ENCODE measurements at places on chromosomes 3 and 15.

DNA sequence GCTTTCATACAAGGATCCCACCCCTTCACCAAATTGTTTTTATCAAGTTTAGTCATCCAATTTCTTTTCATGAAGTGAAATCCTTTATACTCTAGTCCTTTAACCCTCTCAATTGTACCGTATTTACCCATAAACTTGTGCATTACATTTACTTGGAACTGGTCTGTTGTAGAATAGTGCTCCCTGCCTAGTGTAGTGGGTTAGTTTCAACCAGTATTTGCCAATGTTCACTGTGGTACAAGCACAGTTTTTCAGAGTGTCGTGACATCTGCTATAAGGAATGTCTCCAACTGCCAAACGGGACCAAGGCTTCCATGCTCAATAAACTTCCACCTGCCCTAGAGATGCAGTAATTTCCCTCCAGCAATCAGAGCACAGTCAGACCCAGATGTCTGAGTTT is 211.9 kb downstream of the KCNAB1 start:
- no peak for DNase-seq

DNA sequence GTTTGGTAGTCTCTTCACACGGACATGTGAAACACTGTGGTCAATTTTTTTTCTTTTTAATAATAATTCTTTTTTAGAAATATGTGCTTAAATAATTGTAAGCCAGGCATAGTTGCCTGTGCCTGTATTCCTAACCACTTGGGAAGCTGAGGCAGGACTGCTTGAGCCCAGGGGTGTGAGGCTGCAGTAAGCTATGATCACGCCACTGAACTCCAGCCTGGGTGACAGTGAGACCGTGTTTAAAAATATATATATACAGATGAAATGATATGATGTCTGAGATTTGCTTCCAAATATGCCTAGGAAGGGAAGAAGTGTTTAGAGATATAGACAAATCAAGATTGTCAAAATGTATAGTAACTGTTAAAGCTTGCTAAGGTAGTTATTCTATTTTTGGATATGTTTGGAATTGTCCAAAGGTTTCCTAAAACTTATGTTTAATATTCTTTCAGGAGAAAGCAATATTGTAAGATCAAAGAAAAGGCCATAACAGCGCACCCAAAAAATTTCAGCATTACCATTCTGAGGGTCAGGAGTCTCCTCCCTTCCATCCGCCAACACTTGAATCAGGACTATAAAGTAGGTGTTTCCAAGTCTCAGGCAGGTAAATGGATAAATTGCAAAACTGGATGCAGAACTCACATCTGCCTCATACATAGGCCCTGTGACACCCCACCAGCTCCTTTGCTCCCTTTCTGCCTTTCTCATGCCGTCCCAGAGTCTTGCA is 532 bp upstream of the SELENOT start:
- DNase-seq = no peak

DNA sequence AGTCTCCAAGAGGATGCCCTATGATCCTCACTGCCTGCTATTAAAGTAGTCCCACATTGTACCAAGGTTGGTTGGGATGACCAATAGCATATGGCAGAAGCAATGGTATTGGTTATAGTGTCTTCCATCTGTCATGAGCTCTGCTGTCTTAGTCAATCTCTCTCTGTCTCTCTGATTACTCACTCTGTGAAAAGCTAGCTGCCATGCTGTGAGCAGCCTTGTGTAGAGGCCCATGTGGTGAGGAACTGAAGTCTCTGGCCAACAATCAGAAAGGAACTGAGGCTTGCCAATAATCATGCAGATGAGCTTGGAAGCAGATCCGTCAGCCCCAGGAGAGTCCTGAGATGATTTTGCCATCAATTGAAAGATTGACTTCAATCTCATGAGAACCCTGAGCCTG is 60.3 kb upstream of the CFAP161 start:
- DNase-seq = peak; percentile 89

GRCh38 chr15:91917686-91918360 is 64.3 kb downstream of the SLCO3A1 start:
- DNase-seq = no peak

DNA sequence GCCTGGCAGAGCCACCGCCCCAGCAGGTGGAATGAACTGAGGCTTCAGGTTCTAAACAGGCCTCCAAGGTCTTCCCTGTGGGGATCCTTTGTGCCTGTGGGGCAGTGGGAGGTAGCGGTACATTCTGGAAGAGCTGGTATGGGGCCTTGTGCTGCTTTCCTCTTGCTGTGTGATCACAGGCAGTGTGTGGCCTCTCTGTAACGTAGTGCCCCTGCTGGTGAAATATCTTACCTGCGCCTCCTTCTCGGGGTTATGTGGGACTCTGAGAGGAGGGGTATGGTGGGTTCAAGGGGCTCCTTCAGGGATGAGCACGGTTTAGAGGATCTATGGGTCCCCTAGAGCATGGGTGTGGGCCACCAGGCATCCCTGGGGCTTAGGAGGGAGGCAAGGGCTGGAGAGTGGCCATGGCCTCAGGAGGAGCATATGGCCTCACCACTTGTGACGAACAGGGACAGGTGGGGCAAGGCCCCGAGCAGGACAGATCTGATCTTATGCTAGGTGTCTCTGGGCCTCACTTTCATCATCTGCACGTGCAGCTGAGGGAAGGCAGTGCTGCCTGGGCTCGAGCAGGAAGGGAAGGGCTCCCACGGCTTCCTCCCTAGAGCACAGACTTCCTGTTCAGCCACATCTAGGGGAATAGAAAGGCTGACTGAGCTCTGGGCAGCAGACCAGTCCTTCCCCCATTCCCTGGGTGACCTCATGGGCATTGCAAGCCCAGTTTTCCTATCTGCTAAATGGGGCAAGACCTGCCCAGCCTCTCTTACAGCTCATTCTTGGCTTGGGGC is 1.9 kb upstream of the ALS2CL start:
- no peak for DNase-seq

- peak; percentile 32 for DNase-seq
Observed at GRCh38 chr3:149393345-149394160, 16.1 kb upstream of the TM4SF1 start.

GRCh38 chr3:160746976-160747375 is 9.1 kb upstream of the PPM1L start:
- DNase-seq = no peak

- DNase-seq = no peak
Observed at GRCh38 chr3:179513862-179514261, 48.9 kb upstream of the ACTL6A start.

DNA sequence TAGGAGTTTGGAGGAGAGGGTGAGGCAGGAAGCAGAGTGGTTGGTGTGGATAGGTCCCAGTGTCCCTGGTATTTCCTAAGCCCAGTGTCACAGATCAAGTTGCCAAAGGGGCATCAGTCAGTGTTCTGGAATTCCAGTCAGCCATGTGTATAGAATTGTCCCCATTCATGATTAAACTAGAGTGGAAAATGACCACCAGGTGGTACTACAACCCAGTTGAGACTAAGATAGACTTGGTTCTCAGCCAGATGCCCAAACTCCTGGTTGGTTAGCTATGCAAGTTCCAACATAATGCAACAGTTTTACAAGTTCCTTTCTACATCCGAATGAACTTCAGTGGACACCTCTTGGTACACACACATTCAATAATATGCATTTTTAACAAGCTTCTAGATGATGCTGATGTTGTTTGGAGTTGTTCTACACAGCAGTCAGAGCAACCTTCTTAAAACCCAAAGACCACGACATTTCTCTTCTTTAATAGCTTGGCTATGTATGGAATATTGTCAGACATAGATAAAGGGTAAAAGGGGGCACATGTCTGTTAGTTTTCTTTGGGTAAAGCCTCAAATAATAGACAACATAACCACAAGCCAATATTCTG is 8.4 kb upstream of the ATR start:
- DNase-seq = peak; percentile 54

GRCh38 chr3:11711876-11712275 is 68.2 kb upstream of the VGLL4 start:
- DNase-seq = no peak

DNA sequence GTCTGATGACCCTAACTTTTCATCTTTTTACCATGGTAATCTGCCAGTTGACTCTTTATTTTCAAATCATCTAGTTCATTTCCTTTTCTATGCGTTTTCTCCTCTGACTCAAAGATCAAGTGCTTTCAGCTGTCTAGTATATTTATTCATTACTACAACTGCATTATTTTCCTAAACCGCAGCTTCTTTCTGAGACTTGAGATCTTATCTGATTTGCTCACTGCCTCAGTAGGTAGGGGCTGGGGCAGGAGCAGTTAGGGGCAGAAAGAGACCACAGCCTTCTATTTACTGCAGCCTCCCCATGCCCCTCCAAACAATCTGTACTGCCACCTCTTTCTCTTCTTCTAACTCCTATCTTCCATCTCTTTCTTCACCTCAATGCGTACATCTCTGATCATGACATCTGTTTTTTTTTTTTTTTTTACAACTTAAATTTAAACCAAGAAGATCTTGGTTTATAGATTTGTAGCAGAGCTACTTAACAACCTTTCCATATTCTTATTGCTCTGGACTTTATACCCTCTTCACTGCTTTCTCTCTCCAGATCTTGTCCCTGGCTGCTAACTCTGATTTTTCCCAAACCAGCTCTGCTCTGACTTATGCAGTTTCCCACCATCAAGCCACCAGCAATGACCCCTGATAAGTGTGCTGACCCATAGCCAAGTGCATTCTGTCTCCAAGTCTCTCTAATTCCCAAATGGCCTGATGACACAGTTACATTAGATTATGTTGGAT is 52.2 kb downstream of the MOBP start:
- DNase-seq = no peak

- no peak for DNase-seq
Observed at GRCh38 chr15:98763179-98763578, 114.8 kb downstream of the IGF1R start.

- peak; percentile 21 for DNase-seq
Observed at GRCh38 chr3:137970914-137971831, 38.8 kb upstream of the CLDN18 start.

DNA sequence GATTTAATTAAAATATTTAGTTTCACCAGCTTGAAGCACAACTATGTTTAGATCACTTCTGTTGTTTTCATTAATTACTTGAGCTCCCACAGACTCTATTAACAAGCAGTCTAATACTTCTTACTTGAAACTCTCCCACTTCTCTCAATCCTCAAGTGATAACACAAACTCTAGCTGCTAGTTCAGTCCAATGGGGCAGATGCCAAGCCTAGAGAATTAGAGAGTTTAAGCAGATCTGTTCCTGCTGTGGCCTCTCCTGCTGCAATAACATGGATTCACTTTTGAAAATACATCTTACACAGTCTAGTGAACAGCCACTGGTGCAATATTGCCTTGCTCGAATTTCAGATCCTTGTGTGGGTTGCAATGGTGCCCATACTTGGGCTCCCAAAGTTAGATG is 566.4 kb upstream of the SGO1 start:
- no peak for DNase-seq

- no peak for DNase-seq
Observed at GRCh38 chr15:73957785-73958184, 31.5 kb downstream of the LOXL1 start.

Measured in NCI-H446 treated with DMSO at 0.1 percent for 48 hours (cell line).